Stimulated activated CD8-positive, alpha-beta memory T cell treated with anti-CD3 and anti-CD28 coated beads, Interleukin-4, amount 100 ng/mL, for 4 hours (primary cell): ENCODE measurements at places on chromosomes 7 and 10.

- DNase-seq, result no peak
Observed at GRCh38 chr7:53358269-53358668, 322.8 kb downstream of the POM121L12 start.

GRCh38 chr10:6669269-6669859 lies 89.3 kb upstream of the PRKCQ start:
- DNase-seq, result no peak

DNA sequence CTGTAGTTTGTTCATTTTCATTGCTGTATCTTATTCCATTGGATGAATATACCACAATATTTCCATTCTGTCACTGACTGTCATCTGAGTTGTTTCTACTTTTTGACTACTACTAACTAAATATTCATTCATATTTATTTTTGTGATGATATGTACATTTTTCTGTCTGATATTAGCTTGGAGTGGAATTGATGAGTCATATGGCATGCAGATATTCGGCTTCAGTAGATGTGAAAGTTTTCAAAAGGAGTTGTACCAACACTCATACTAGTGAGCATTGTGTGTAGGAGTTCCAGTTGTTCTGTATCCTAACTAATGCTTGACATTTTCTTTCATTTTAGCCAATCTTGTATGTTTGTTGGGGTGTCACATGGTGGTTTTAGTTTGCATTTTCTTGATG lies 7.7 kb downstream of the RUNDC3B start:
- no peak for DNase-seq

- no peak for DNase-seq
Observed at GRCh38 chr7:425794-426188, 93.9 kb downstream of the PDGFA start.

- no peak for DNase-seq
Observed at GRCh38 chr10:129780901-129781795, 182.9 kb downstream of the EBF3 start.

DNA sequence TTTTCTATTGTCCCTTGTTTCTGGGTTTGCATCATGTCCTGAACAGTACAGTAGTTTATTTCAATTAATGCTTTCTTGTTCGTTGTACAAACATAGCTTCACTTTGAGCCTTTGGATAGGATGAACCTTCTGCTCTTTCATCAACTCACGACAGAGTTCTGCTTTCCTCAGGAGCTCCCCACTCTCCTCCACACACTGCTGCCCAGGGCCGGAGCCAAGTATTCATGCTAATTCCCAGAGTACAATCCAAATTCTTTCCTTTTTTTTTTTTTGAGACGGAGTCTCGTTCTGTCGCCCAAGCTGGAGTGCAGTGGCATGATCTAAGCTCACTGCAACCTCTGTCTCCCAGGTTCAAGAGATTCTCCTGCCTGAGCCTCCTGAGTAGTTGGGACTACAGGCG lies 7.5 kb upstream of the NUP205 start:
- no peak for DNase-seq

DNA sequence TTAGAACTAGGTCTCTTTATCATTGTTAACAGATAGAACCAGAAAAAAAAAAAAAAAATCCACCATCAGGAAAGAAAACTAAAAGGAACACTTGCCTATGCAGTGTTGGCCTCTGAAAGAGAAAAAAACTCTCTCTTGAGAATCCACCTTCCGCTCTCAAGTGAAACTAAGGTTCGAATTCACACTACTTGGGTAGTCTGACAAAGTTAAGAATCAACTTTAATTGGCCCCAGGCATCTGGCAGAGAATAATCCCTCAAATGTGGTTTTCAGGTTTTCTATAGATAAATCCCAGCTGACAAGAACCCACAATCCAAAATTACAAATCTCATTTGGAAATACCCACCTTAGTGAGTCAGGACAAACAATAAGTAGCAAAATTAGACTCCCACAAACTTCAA lies 199.7 kb upstream of the LRRN3 start:
- DNase-seq, result no peak

DNA sequence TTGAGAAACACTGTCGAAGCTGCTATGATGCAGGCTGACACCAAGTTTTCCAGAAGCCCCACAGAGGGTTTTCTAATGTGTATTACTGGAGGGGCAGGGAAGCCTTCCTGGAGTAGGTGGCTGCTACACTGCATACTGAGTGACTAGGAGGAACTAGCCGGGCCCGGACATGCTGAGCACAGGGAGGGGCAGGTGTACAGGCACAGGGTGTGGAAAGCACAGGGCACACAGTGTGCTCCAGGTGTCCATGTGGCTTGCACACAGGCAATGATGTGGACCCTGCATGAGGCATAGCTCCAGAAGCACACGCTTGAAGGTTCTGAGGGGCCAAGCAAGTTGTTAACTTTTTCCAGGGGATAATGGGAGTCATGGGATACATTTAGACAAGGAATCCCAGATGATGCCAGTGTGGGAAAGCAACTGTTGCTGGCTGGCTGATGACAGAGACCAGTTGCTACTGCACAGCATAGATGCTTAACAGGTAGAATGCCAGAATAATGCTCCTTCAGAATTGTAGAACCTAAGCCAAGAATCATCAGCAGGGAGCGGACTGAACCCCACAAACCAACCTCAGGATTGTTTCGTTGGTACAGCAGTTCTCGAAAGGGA lies 14.6 kb downstream of the DHX32 start:
- no peak for DNase-seq

- no peak for DNase-seq
Observed at GRCh38 chr7:125090596-125090995, 161.0 kb upstream of the POT1 start.

DNA sequence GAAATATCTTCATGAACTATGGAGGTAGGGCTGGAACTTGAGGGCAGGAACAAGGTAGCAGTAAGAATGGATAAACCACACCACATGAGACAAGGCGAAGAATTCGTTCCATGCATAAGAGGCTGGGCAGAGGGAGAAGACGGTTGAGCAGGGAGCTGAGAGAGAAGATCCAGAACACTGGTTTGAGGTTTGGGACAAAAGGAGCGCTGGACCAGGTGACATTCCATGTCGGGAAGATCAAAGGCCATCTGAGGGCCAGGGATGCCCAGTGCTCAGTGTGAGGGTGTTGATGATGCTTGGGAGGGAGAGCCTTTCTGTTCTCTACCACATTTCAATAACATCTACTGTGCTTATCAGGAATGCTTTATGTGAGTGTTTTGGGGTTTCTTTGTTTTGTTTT lies 52.8 kb downstream of the WIPF3 start:
- DNase-seq, result no peak

GRCh38 chr10:22682237-22683139 lies 31.9 kb downstream of the PIP4K2A start:
- peak; percentile 28 for DNase-seq

DNA sequence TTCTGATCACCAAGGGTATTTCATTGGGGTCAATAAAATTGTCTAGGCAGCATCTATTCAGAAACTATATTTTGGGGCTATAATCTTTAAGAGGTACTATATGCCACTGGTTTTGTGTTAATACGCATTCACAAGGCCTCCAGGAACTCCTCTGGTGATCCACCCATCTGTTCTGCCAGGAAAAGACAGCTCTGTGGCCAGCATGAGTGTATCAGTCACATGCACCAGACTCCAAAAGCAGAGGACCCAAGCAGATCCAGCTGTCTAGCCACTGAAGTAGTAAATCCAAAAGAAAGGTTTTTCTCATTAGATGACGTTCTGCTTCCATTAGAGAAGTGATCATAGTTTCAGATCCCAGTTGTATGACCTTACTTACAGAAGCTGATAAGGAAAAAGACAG lies 199.6 kb upstream of the CELF2 start:
- DNase-seq, result no peak

- no peak for DNase-seq
Observed at GRCh38 chr7:134502463-134503371, 24.6 kb upstream of the AKR1B10 start.

DNA sequence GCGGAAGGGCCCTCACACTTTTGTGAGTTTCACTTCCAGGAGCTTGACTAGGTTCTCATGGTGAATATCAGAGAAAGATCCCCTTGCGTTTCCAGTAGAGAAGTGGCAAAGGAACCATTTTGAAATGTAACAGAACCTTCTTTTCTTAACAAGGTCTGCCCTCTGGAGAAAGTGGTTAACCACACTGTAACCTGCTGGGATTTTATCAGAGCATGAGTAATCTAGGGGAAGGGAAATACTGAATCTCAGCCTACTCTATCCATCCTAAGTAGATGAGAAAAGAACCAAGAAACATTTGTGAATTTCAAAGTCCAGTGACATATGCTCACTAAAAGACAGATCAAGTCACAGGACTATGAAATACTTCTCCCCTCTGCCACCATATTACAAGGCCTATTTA lies 235.5 kb downstream of the ZEB1 start:
- DNase-seq, result no peak

- DNase-seq, result no peak
Observed at GRCh38 chr7:137209151-137209817, 134.2 kb downstream of the PTN start.

- no peak for DNase-seq
Observed at GRCh38 chr7:75559355-75559975, 67.3 kb downstream of the SPDYE5 start.

GRCh38 chr7:139771001-139771956 lies 6.5 kb downstream of the HIPK2 start:
- no peak for DNase-seq

DNA sequence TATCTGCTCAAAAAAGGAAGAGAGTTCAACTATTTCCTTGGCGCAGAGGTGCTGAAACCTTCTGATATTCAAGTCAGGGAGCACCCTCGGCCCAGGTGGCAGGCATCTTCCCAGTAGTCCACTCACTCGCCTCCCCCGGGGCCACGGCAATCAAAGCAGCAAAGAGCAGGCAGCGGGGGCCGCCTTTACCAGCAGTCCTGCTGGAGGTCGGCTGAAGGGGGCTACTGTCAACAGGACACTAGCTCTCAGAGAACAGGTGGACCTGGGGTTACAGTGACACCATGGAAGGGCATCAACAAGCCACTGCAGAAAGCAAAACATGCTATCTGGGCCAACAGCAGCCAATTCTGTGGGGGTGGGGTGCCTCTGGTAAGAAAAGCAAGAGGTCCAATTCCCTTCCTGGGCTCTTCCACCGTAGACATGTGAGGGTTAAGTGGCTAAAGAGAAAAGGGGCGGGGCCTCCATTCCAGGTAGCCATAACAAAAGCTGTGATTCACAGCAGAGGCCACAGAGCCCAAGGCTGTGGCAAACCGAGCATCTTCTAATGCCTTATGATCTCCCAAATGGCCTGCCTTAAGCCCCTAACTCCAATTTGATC lies 9.4 kb downstream of the FZD9 start:
- no peak for DNase-seq

GRCh38 chr7:12820777-12821176 lies 133.3 kb downstream of the ARL4A start:
- DNase-seq, result no peak

DNA sequence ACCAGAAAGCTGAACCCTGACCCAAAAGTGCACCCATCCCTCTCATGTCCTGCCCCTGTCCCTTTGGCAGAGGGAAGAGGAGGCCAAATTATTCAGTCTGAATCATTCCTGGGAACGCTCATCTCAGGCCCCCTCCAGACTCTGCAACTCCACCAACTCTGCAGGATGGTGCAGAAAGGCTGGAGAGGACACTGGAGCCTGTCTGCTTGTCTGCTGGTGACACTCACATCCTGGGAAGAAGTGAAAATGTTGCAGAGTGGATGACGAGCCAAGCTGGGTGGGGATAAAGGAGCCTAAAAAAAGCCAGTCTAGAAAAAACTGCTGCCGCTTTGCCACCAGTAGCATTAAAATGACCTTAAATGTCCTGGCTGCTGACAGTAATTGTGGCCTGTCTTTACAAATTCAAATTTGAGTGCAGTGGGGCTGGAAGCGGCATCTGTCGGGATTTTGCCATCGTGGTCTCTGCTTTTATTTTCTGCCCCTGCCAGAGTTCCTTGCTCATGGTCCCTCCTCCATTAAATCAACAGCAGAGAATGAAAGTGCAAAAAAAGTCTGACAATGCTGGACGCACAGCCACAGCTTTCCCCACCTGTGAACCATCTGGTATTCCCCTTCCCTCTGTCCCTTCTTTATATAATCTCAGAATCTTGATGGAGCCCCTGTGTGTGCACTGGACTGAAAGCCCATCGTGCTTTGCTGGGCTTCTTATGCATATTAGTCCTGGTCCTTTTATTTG lies 63.9 kb downstream of the STK17A start:
- no peak for DNase-seq

- DNase-seq, result peak; percentile 19
Observed at GRCh38 chr10:70925377-70926225, 37.2 kb upstream of the PCBD1 start.

GRCh38 chr10:70786799-70787415 lies 1.7 kb upstream of the TBATA start:
- no peak for DNase-seq

DNA sequence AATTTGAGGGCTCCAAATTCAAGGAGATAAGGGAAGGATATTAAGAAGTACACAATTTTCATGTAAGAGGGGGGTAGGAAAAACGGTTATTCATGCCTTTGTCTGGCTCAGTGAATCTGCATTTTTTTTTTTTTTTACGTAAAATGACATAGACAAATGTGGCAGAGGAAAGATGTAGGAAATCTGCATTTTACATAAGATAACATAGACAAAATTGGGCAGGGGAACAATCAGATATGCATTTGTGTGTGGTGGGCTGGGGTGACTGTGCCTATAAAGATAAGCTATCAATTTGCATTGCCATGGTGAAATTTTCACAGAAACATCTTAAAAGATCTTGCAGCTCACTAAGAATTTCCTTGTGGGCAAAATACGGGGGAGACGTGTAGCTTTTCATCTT lies 92.7 kb upstream of the GPR141 start:
- DNase-seq, result no peak

- DNase-seq, result no peak
Observed at GRCh38 chr7:27585781-27586447, 76.8 kb downstream of the HIBADH start.

- DNase-seq, result no peak
Observed at GRCh38 chr10:102119417-102120141, 589 bp downstream of the LDB1 start.

GRCh38 chr7:44565795-44566559 lies 7.7 kb downstream of the DDX56 start:
- DNase-seq, result no peak

GRCh38 chr10:91378061-91378460 lies 32.1 kb upstream of the HECTD2 start:
- DNase-seq, result no peak

- no peak for DNase-seq
Observed at GRCh38 chr10:72852508-72852907, 41.0 kb upstream of the OIT3 start.

DNA sequence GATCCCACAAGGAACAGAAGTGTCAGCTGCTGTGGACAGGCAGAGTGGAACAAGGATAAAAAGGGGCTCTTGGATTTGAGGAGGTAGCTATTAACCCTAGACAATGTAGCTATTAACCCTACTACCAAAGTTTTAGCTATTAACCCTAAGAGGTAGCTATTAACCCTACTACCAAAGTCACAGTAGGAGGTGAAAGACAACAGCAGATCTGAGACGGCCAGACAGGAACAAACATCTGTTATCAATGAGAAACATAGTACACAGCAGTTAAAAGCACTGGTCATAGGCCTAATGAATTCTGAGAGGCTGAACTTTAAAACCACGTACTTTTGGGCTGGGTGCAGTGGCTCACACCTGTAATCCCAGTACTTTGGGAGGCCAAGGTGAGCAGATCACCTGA lies 11.9 kb downstream of the ERCC6 start:
- DNase-seq, result no peak
